Cortex of kidney (tissue), 1 donor: ENCODE measurements at places on chromosomes 6 and 20.

DNA sequence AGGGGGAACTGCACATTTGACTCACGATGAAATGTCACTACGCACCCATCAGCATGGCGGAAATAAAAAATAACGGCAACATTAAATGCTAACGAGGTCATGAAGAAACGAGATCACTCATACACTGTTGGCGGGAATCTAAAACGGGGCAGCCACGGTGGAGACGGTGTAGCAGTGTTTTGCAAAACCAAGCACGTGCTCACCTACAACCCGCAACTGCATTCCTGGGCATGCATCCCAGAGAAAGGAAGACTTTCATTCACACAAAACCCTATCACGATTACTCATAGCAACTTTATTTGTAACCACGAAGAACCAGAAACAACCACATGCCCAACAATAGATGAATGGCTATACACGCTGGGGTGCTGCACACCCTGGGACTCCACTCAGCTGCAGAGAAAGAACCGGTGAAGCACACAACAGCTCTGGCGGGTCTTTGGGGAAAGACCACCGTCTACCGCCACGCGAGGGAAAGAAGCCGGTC, 77.0 kb downstream of the YTHDF1 start:
- no peak for DNase-seq

GRCh38 chr6:75830959-75831885, 82.2 kb downstream of the MYO6 start:
- DNase-seq: no peak

GRCh38 chr6:3209114-3210023, 18.1 kb downstream of the TUBB2B start:
- DNase-seq: no peak

- no peak for DNase-seq
These were observed 39.1 kb downstream of the SUN5 start for GRCh38 chr20:32965115-32965514.

GRCh38 chr6:141445928-141446628, 686.6 kb upstream of the GJE1 start:
- no peak for DNase-seq

DNA sequence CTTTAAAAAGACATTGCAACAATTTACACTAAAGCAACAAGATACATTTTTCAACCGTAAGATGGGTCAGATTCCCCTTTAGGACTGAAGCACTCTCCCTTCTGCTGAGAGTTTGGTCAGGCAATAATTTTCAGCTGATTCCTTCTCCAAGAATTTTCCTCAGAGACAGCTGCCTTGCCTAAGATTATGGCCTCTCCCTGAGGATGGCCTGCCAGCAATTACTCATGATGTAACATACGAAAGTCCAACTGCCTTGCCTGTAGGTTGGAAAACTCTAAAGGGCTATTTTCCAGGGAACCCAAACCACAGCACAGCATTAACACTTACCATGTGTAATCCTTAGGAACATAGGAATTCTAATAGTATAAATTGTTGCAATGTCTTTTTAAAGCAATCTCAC, 229.1 kb upstream of the FLRT3 start:
- no peak for DNase-seq

DNA sequence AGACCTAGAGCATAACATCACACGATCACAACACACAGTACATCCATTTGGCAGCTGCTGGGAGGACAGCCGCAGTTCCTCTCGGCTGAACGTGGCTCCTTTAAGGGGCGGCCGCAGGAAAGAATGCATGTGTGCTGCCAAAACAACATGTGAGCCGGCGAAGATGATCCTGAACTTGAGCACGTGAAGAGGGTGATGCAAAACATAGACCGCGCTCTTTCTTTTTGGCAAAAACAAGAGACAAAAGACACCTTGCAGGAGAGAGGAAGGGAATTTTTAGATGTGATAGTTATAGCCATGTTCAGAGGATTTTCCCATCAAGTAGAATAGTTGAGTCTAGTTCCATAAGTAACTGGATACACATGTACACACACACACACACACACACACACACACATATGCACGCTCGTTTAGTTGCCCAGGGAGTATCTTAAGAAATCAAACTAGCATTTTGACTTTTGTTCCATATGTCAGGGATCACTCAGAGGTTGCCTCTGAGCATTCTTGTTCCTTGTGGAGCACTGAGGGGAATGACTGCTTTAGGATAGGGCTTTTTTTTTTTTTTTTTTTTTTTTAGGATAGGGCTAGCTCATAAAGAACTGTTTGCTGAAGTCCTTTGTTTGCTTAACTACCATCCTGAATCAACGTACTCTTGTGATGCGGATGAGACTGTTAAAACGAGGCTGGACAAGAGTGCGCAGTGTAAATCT, 21.7 kb upstream of the RANBP9 start:
- no peak for DNase-seq

GRCh38 chr20:25288291-25289181, 40.7 kb downstream of the PYGB start:
- DNase-seq: no peak

DNA sequence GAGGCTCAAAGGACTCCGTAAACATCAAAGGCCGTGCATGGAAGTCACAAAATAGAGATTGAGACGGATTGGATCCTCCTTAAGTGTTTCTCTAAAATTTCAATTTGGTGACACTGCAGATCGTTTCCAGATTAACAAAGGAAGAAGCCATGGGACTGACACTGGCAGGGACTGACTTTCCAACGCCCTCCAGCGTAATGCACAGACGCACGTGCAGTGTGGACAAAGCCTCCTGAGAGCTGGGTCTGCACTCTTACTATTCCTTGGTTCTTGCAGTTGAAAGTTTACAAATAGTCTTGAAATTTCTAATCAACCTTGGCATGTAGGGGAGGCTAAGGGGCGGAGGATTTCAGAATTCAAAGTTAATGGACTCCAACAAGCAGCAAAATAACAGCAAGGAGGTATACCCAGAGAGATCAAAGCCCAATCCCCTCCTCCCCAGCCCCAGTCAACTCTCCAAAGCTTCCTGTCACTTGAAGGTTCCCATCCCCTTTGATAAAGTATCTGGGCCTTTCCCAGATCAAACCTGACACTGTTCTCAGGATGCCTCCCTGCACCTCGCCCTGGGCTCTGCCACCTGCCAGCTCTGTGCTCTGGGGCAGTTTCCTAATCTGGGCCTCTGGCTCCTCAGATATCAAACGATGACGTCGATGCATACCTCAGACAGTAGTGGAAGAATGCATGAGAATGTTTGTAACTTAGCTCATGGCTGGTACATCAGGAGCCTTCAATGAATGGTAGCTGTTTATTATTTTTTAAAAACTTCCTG, 106.5 kb upstream of the TRAF3IP2 start:
- DNase-seq: no peak

DNA sequence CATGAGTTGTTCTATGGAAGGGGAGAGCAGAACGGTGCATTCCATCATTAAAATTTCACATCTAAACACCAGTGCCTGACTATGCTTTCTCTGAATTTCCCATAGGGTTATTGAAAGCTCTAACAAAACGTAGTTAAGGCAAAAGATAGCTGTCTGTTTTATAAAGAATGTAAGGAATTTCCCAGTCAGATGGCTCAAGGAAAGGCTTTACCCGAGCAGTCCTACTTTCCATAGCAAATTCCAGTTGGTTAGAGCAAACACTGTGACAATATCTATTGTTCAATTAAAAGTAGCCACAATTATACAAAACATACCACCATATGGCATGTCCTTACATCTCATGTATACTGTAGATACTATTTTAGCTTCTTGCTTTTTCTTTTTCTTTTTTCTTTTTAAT, 1059.5 kb upstream of the FLRT3 start:
- DNase-seq: no peak

GRCh38 chr6:47686411-47686810, 12.0 kb upstream of the ADGRF4 start:
- no peak for DNase-seq

- no peak for DNase-seq
These were observed 26.1 kb downstream of the SH3BGRL2 start for GRCh38 chr6:79657238-79657637.

GRCh38 chr20:20295621-20296498, 72.0 kb upstream of the INSM1 start:
- no peak for DNase-seq

GRCh38 chr20:47606983-47607613, 105.4 kb downstream of the NCOA3 start:
- no peak for DNase-seq

DNA sequence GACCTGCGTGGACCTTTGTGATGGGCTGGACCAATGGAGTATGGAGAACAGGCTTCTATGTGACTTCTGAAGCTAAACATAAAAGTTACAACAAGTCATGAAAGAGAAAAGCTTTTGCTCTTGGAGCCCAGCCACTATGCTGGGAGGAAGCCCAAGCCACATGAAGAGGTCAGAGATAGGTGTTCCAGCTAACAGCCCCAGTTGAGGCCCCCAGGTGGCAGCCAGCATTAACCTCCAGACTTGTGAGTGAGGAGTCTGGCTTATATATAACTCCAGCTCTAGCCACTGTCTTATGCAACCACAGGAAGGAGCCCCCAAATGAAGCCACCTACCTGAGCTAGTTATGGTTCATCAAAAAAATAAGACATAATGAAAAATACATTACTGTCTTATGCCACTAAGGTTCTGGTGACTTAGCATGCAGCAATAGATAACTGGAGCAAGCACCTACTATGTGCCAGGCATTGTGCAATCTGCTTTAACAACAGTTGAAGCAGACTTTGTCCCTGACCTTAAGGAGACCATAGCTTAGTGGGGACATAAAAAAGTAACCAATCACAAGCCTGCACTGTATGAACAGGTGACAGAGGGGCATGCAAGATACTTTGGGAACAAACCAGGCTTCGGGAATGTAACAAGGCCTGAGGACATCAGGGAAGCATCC, 599.6 kb downstream of the PTPRT start:
- DNase-seq: no peak

- no peak for DNase-seq
These were observed 95.6 kb downstream of the RAMACL start for GRCh38 chr6:166490671-166491500.

DNA sequence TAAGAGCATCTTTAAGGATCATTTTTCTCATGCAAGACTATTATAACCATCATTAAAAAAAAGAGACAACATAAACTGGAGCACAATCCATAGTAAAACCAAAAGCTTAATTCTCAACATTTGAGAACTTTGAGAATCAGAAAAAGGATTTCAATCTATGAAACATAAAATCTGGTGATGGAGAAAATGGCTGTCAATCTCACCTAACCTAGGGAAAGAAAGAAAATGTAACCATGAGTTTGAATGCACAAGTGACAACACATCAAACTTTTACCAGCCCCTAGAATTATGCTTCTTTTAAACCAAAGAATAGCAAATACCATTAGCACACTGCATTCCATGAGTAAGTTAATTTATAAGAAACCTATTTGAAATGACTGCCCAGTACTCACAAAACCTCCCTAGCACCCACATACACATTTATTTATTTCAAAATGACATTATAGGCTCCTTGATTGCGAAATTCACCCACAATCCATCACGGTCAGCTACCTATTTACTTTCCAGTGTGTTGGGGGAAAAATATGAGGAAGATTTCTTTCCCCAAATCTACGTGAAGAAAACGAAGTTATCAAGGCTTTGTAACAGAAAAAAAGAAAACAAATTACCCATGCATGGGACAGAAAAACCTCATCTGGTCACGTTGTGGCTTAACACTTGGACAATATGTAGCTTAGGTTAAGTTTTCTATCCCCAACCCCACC, 828 bp downstream of the ASCC3 start:
- no peak for DNase-seq

- DNase-seq: no peak
These were observed 51.5 kb upstream of the CAP2 start for GRCh38 chr6:17341891-17342290.

- DNase-seq: no peak
These were observed 378.1 kb downstream of the RNGTT start for GRCh38 chr6:88585276-88585692.

DNA sequence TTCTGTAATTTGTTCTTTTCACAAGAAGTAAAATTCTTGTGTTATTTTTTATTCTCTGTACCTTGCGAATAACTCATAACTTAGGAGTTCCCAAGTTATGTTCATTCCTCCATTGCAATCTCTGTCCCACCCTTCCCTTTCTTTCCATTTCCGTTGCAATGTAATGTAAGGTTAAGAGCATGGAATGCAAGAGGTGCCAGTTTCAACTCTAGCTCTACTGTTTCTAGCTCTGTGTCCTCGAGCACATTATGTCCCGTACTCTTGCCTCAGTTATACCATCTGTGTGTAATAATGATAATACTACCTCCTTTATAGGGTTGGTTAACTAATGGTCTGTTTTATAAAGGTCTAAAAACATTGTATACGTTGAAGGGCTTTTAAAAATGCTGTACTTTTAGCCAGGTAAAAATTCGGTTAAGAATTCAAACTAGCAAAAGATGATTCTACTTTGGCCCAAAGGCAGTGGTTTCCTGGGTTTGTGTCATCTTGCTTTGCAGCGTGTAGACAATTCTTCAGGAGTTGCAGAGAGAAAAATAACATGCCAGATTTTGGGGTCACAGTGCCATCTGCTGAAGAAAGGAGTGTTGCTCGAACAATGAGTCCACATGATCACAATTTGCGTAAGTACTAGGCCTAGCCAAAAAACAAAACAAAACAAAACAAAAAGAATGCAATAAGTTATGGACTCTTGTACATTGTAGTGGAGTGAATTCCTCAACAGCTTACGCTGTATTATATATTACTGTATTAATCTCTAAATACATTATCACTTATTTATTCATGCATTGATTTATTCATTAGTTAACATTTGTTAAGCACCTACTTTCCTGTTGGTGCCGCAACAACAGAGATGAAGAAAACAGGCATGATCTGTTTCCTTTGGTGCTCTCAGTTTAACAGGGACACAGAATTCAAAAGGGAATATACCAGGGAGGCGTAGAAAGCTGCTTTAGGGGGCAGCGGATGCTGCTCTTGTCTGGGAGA, 10.0 kb upstream of the PFDN4 start:
- no peak for DNase-seq

DNA sequence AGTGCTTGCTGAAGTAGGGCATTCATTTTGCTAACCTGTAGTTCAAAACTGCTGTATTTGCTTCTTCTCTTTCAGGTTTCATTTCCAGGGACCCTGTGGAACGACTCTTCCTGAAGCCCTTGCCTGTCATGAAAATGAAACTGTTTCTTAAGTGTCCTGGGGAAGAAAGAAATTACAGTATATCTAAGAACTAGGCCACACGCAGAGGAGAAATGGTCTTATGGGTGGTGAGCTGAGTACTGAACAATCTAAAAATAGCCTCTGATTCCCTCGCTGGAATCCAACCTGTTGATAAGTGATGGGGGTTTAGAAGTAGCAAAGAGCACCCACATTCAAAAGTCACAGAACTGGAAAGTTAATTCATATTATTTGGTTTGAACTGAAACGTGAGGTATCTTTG, 3.4 kb upstream of the NOL7 start:
- DNase-seq: no peak

GRCh38 chr6:115932481-115932880, 128.2 kb downstream of the FRK start:
- no peak for DNase-seq
